ENCODE measurements at places on chromosomes 2 and 18. TPM values are rescaled to one million over a fixed set of nuclear protein-coding genes. Genes with fewer than 3 reads are reported as not detected.

Gene SCN9A
- total RNA-seq = 0.34 TPM

Gene ARHGEF33
- total RNA-seq = 0.15 TPM

Gene PRSS56
- total RNA-seq = 5.0 TPM

Gene DCC
- total RNA-seq = not detected

Gene CFC1
- total RNA-seq = not detected

Gene CXCR4
- 6.9 TPM for total RNA-seq

Gene SCN2A
- total RNA-seq = not detected

Gene PAX8
- not detected for total RNA-seq

Gene ABCG8
- not detected for total RNA-seq

Gene FOXD4L1
- total RNA-seq = 0.21 TPM

Gene ACMSD
- total RNA-seq = not detected

Gene PEX13
- total RNA-seq = 29.2 TPM

Gene RAMP1
- 105 TPM for total RNA-seq

Gene DUSP2
- 2.1 TPM for total RNA-seq

Gene SETBP1
- 10.5 TPM for total RNA-seq

Gene SP140
- total RNA-seq = 0.57 TPM

Gene CNTNAP5
- not detected for total RNA-seq

Gene ASXL3
- 0.15 TPM for total RNA-seq

Gene CBLN2
- not detected for total RNA-seq

Gene INHA
- total RNA-seq = 0.23 TPM

Gene TMEM247
- total RNA-seq = not detected

Gene GPR35
- 0.92 TPM for total RNA-seq

Gene RASGRP3
- total RNA-seq = 19.7 TPM

Gene CENPO
- total RNA-seq = 3.2 TPM

Gene ANKRD30B
- not detected for total RNA-seq

Gene SPC25
- not detected for total RNA-seq

Gene KATNAL2
- total RNA-seq = 1.7 TPM

Gene LYG2
- not detected for total RNA-seq

Gene LCT
- total RNA-seq = not detected

Gene GTF2A1L
- 0.76 TPM for total RNA-seq

Gene ASPRV1
- 0.42 TPM for total RNA-seq

Gene CHST9
- total RNA-seq = 0.08 TPM

Gene GPC1
- 115 TPM for total RNA-seq

Gene CDKL4
- not detected for total RNA-seq

Gene IL36A
- not detected for total RNA-seq

Gene CDH19
- 0.32 TPM for total RNA-seq

Gene ESPNL
- total RNA-seq = 0.17 TPM

Gene ANKRD62
- not detected for total RNA-seq

Gene TUBA4B
- total RNA-seq = not detected

Gene SPP2
- not detected for total RNA-seq

Gene ANKAR
- total RNA-seq = 5.3 TPM

Gene ARHGAP25
- 4.8 TPM for total RNA-seq

Gene HES6
- total RNA-seq = 12.7 TPM

Gene PCARE
- total RNA-seq = 1.0 TPM

Gene B3GNT7
- total RNA-seq = 0.74 TPM

Gene IL1RL2
- total RNA-seq = 0.74 TPM

Gene GPAT2
- total RNA-seq = 7.8 TPM

Gene EFR3B
- 2.1 TPM for total RNA-seq

Gene SLC30A3
- total RNA-seq = 0.10 TPM

Gene LYPD1
- total RNA-seq = not detected

Gene TRABD2A
- 0.32 TPM for total RNA-seq

Gene GCG
- not detected for total RNA-seq

Gene UGT1A5
- total RNA-seq = not detected

Gene TEKT4
- total RNA-seq = 0.17 TPM

Gene UGT1A10
- total RNA-seq = not detected

Data from psoas muscle (tissue), 8 donors.